ENCODE measurements at places on chromosomes 3 and 15.

- no peak for DNase-seq
These were observed 27.7 kb upstream of the ANO10 start for GRCh38 chr3:43649365-43649968.

GRCh38 chr3:33803894-33804526 lies 5.6 kb downstream of the PDCD6IP start:
- DNase-seq: no peak

- no peak for DNase-seq
These were observed 9.1 kb upstream of the SNRPN start for GRCh38 chr15:24945711-24946110.

DNA sequence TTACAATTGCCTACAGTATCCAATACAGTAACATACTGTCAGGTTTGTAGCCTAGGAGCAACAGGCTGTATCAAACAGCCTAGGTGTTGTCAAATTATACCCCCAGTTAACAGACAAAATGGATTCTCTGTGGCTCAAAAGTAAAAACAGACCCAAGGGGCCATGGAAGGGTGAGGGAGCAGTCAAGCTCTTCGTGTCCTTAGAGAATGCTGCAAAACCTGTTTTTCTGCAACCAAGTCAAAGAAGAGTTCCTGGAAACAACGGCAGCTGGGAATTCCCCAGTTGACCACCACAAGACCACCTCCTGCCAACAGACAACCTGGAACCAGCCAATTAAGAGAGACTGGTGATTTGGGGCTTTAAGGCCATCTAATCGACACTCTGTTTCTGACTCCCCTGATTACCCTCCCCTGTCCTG lies 11.1 kb upstream of the THUMPD3 start:
- DNase-seq: no peak

DNA sequence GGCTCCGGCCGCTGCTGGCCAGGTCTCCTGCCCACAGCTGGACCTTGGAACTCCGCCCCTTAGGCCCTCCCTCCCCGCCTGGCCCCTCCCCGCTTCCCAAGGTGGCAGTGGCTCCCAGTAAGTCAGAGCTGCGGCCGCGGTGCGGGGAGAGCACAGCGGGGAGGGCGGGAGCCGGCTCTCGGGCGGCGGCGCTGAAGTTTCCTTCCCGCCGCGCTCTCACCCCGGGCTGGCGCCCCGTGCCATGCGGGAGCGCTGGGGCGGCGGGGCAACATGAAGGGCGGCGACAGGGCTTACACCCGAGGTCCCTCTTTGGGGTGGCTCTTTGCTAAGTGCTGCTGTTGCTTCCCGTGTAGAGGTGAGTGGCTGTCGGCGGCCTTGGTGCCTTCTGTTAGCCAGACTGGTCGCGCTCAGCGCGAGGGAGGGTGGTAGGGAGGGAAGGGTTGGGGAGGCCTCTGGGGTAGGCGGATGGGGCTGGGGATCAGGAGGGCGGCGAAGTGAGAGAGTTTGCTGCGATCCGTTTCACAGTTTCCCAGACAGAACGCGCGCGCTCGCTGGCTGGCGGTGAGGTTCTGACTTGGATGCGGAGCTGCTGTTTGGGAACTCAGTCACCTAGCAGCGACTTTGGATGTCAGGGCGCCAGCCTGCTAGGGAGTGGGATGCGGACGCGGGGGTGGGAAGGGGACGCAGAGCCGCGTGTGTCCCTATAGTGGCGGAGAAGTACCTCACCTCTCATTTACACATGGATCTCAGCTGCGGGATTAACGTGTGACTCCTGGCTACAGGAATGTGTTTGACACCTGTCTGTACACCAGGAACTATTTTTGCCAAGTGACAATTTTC lies 145.5 kb upstream of the UMPS start:
- DNase-seq: peak; percentile 85

GRCh38 chr3:151877269-151877668 lies 3.8 kb downstream of the SUCNR1 start:
- no peak for DNase-seq

GRCh38 chr3:51271172-51271571 lies 113.9 kb upstream of the MANF start:
- no peak for DNase-seq

- DNase-seq: no peak
These were observed 731.0 kb downstream of the ZNF385D start for GRCh38 chr3:21020043-21020442.

- no peak for DNase-seq
These were observed at the start of gene BCL2A1 for GRCh38 chr15:79970624-79971434. Gene BCL2A1 (minus strand): TSS chr15:79971196. CDS start chr15:79971119, 77 bp downstream.

- no peak for DNase-seq
These were observed 137.3 kb downstream of the SNRK start for GRCh38 chr3:43423639-43424038.

- no peak for DNase-seq
These were observed 21.0 kb upstream of the SLC25A38 start for GRCh38 chr3:39362192-39362591.

DNA sequence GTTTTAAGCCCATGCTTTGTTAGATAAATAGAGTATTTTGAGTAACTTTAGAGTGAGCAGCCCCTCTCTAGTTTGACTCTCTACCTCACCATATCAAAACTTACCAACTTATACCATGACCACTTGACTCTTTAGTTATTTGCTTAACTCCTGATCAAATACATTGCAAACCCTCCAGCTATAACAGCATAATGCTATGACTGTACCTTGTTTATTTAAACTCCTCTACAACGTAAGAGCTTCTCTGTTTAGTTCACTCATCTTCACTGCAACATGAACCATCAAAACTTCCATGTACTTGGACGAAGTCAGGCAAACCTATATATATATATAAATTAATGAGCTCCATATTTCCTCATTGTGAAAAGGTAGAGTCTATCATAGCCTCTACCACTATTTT lies 218.2 kb downstream of the DPH6 start:
- DNase-seq: no peak

DNA sequence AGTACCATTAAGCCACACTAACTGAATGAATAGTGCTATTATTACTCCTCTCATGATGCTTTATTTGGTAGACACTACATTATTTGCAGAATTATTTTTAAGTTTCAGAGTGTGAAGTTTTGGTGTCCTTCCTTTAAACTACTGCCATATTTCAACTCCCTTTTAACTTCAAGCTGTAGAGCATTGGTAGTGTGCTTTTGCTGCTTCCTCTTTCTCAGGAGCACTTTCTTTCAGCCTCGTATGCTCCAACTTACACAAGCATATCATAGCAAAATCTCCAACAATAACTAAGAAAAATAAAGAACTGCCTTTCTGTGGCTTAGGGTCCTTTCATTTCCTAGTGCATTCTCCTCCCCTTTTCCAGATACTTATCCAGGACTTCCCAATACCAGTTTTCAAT lies 476.4 kb upstream of the AGTR1 start:
- DNase-seq: no peak

DNA sequence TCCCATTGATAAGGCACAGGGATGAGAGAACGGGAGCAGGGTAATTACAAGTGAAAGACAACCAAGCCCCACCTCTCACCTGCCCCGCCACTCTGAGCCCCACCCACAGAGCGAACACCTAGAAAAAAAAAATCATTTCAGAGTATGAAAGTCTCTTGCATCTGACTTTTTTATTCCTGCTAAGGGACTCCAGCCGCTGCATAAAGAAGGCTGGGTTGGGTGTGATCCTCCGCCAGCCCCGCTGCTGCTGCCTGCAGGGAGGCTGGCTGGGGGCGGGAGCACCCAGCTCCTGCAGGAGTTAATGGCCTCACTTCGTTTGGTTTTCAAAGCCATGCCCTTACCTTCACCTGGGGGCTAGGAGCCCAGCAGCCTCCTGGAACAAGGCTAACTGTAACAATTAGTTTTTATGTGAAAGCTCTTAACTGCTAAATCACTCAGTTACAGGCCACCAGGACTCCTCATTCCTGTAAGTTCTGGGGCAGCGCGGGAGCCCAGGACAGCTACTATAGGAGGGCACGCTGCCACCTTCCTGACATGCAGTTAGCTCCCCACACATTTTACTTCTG lies 78.0 kb upstream of the SNRPA1 start:
- no peak for DNase-seq

DNA sequence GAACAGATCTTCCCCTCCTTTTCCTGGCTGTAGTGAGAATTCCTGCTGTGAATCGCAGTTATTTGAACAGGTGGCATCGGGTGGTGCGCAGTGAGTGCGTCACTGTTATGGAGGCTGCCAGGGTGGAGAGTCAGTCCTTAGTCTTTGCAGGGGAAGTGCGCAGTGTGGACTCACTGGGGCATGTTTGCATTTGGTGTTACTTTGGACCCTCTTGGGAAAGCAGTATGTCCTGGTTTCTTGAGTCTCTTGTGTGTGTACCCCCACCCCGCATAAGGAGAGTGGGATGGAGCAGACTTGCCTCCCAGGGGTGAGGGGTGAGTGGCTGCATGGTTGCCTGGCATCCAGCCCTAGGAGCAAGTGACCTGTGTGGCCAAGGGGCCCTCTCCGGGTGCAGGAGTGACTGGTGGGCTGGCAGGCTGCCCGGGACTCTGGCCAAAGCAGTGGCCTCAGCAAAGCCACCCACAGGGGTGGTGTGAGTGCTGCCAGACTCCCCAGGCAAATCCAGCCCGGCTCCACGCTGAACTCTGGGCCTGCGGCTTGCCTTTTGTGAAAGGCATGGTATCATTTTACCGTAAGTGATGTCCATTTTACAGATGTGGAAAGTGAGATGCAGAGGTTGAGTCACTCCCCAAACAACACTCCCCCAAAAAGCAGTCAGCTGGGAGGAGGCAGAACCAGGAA lies 46.4 kb downstream of the DNASE1L3 start:
- peak; percentile 71 for DNase-seq

GRCh38 chr3:70911719-70912118 lies 599.3 kb upstream of the MDFIC2 start:
- DNase-seq: no peak

GRCh38 chr3:13750215-13750614 lies 129.7 kb downstream of the WNT7A start:
- DNase-seq: no peak
